Mucosa of descending colon (tissue), 3 donors: ENCODE measurements at places on chromosomes 1 and 21.
A peak's percentile ranks its signal among the peaks of the same experiment; 100 is the strongest.

DNA sequence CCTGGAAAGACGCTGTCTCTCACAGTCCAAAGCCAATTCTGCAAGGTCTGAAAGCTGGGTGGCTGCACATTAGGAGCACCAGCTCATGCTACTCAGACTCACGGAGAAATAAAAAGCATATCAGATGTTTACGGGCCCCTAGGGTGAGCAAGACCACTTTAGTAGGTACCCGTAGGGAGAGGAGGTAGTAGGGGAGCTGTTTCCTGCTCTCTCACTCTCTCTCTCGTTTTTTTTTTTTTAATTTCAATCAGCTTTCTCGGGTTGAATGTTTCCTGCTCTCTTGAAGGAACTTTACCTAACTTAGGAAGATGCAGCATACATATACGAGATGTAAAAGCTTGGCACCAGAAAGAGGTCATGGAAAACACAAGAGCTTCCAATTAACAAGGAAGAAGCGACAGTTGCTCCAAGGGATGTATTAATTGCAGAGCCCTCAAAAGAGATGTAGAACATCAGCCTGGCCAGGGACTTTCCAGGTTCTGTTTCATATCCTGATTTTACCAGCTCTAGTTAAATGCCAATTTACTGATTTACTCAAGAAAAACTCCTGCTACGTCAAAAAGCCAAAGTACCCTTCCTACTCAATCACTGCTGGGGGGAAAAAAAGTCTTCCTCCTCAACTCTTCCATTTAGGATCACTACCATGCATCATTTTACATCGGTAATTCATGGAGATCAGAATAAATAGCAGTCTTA lies 3.1 kb downstream of the LORICRIN start:
- DNase-seq = no peak

DNA sequence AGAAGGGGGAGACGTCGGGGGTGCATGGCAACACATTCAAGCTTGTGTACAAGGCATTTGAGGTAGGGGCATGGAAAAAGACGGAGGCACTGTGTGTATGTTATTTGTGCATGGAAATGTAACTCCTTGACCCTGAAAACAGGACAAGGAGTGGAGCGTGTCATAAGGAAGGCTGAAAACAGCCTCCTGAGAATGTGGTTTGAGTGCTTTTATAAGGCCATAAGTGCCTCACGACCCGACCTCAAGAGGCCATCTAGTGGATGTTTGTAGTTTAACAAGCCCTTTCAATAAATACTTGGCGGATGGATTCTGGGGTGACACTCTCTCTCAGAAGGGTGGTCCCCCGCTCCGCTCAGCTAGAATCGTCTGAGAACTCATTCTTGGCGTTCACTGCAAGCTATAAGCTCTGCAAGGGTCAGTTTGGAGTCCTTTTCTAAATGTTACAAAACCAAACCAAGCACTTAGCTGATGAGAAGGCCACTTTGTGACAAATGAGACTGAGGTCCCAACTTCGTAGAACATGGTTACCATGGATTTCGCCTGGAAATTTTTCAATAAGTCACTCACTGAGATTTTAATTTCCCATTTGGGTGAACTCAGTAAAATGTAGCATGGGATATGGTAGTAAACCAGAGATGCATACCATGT lies 38.8 kb upstream of the CLCA4 start:
- no peak for DNase-seq

GRCh38 chr1:44810101-44810761 lies 1.9 kb downstream of the BTBD19 start:
- peak; percentile 57 for DNase-seq

GRCh38 chr1:103517380-103518047 lies 8.0 kb upstream of the RNPC3 start:
- DNase-seq = no peak

DNA sequence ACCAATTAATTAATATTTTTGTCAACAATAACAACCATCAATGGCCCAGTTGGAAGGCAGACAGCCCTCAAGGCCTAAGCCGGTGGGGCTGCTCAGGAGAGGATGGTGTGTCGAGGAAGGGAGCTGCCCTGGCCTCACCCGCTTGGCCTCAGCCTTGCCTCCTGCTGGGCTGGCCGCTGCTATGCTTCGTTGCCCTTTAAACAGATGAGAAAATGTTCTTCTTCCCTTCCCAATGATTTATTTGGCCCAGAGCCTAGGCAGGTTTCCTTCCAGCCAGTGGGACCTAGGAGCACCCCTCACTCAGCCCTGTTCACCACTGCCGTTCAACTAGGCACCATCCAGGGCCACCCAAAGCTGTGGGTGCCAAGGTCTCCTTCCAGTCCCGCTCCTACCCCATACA lies 3.1 kb upstream of the ADGRB2 start:
- DNase-seq = no peak

- no peak for DNase-seq
Observed at GRCh38 chr1:168433238-168433637, 110.6 kb downstream of the XCL2 start.

GRCh38 chr1:241640149-241640866 lies at the start of the genes CHML and OPN3:
Gene CHML (minus strand): TSS chr1:241640369. CDS start chr1:241635766, 4,603 bp downstream.
Gene OPN3 (minus strand): TSS chr1:241640369. CDS start chr1:241640254, 115 bp downstream.
- DNase-seq = peak; percentile 99

DNA sequence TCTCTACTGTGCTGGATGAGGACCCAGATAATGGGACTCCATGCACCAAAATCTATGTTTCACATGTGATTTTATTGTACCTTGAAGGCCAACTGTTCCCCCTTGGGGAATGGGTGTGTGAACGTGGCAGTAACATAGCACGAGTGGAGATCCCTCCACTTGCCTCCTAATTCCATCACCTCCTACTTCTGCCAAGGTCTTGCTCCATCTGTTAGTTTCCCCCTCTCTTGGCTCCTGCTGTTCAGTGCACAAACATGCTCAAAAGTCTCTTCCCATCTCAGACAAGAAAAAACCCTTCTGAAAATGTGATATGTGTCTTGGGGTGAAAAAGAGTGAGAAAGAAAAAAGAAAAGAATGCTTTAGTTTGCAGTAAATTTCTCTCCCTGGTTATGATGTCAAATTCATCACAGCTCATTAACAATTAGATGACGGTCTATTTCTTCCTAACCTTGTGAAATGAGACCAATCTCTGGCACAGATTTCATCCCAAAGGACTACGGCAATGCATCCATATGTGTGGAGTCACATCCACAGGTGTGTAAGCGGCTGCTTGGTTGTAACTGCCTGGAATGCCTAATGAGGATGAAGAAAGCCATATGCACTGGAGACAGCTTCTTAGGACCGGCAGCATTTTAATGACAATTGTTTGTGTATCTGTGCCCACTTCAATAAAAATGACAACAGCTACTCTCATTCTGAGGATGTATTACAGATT lies 79.3 kb upstream of the DIRAS3 start:
- no peak for DNase-seq
